ENCODE measurements at places on chromosomes 13 and 19. TPM values are rescaled to one million over a fixed set of nuclear protein-coding genes. Genes with fewer than 3 reads are reported as not detected.

DNA sequence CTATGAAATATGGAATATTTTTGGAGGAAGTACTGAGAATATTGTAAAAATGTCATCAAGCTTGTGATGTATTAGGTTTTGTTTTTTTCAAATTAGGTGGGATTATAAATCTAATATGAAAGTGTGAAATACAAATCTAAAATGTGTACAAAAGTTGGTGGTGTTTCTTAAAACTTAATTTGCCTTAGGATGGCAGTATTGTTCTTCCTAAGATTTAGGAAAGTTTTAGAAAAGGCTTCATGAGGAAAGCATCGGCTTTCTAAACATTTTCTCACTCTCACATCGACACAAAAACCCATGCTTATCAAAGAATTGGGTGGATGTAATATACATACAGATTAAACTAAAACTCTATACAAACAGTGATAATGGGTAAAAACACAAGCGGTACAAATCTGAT lies 972.0 kb upstream of the PCDH20 start:
- no peak for DNase-seq

- no peak for DNase-seq
These were observed 20.5 kb downstream of the UGGT2 start for GRCh38 chr13:96032717-96033116.

GRCh38 chr19:48461982-48462655 lies 6.7 kb downstream of the KCNJ14 start:
- no peak for DNase-seq

- DNase-seq = no peak
These were observed 198.4 kb upstream of the ZNF536 start for GRCh38 chr19:30173593-30174356.

DNA sequence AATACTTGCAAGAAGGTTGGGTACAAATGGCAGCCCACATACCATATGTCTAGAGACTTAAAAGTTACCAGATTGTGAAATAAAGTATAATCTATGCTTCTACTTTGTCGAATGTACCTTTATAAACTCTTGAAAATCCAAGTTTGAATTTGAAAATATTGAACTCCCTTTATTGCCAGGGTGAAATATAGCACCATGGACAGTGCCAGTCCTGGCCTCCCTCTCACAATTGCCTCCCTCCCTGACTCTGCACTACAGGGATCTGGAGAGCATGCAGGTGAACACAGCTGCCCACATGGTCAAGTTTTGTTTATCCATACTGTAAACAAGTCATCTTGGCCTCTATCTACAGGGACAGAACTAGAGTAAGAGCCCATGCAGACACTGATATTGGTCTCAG lies 394.1 kb upstream of the SLITRK6 start:
- DNase-seq = no peak

DNA sequence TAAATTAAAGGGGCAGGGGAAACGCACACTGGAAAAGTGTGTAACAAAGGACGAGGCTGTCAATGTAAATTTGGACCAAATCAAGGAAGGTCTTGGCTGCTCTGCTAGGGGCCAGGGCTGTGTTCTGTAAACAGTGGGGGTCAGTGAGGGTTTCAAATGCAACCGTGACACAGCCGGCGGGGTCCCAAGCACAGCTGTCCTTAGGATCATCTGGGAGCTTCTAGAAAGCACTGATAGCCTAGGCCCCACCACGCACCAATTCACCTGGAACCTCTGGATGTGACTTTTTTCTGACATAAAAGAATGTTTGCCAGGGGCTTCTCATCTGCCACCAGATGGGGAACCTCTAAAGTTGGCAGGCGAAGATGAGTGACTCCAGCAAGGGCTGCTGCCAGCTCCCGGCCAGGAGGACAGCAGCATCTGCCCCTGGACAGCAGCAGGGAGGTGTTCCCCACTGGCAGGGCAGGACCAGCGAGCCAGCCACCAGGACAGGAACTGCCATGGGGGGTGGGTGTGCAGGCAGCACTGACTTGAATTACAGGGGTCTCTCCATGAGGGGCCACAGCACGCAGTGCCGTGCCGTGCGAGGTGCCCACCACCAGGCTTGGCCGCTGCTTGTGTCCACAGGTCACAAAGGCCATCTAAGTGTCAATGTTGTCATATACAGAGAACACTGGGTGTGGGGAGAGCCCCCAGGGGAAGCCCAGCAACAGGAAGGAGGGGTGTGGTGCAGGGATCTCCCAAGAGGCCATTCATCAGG lies 87.5 kb downstream of the SOX1 start:
- no peak for DNase-seq

- DNase-seq = no peak
These were observed 10.0 kb downstream of the CAMSAP3 start for GRCh38 chr19:7605490-7606222.

- no peak for DNase-seq
These were observed 1586.4 kb upstream of the SPRY2 start for GRCh38 chr13:81927347-81927746.

DNA sequence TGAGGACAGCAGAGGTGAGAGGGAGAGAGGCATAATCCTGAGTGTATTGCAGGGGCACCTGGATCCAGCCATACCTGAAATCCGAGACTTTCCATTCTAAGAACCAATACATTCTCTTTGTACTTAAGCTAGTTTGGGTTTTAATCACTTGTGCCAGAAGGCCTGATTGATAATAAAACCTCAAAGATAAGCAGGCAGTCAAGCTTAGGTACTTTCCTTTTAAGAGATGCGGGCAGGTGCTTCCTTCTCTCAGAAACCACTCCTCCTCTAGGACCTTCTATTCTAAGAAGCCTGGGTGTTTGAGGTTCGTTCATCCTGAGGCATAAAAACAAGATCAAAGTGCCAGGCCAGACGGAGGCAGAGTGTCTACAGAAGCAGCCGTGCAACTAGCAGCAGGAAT lies 22.2 kb downstream of the FAM187B start:
- no peak for DNase-seq

GRCh38 chr19:1765904-1766799 lies 12.8 kb downstream of the ONECUT3 start:
- no peak for DNase-seq

GRCh38 chr19:38805180-38805579 lies 7.6 kb downstream of the LGALS4 start:
- DNase-seq = no peak

GRCh38 chr13:48411841-48412531 lies 927 bp downstream of the LPAR6 start:
- DNase-seq = no peak

DNA sequence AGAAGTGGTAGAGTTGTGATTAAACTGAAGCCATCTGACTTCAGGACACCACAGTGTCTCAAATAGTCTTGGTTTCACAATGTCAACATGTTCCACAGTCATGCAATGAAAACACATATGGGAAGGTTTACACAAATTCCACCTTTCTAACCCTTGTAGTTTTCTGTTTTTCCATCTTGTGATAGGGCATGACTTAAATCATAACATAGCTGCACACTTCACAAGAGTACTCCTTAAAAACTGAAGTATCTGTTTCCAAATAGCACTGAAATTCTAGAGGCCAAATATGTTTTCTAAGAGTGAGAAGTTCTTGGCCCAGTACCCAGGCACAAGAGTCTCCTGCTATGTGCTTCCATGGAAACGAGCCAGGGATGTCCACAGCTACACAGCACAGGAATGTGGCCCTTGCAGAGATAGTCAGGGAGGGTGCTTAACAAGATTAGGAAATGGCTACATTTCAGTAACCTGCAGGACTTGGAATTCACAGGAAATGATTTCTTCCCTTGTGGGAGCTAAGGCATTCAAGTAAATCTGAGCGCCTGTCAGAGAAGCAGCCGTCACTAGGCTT lies 269.1 kb downstream of the NDFIP2 start:
- DNase-seq = peak; percentile 97

The SKA3 gene
- 22.1 TPM for total RNA-seq

The FSD1 gene
- total RNA-seq = 22.9 TPM

The POGLUT2 gene
- 26.6 TPM for total RNA-seq

The LGI4 gene
- not detected for total RNA-seq

The ZNF534 gene
- total RNA-seq = 0.07 TPM

The RFX2 gene
- total RNA-seq = 2.6 TPM

The KXD1 gene
- 128 TPM for total RNA-seq
